ENCODE measurements at places on chromosomes 3 and 15. TPM values are rescaled to one million over a fixed set of nuclear protein-coding genes. Genes with fewer than 3 reads are reported as not detected.

LARP6 gene
- total RNA-seq = 74.0 TPM

GABRR3 gene
- total RNA-seq = not detected

IFRD2 gene
- 96.6 TPM for total RNA-seq

AMOTL2 gene
- 46.2 TPM for total RNA-seq

QRICH1 gene
- 45.8 TPM for total RNA-seq

IMPG2 gene
- total RNA-seq = 0.04 TPM

HIGD2B gene
- total RNA-seq = not detected

BNC1 gene
- total RNA-seq = 0.48 TPM

TTLL13 gene
- total RNA-seq = 0.14 TPM

FRMD5 gene
- 2.6 TPM for total RNA-seq

VGLL3 gene
- 4.4 TPM for total RNA-seq

SNUPN gene
- 33.6 TPM for total RNA-seq
